GM23248 (cell line): ENCODE measurements at places on chromosomes 11 and 22.

DNA sequence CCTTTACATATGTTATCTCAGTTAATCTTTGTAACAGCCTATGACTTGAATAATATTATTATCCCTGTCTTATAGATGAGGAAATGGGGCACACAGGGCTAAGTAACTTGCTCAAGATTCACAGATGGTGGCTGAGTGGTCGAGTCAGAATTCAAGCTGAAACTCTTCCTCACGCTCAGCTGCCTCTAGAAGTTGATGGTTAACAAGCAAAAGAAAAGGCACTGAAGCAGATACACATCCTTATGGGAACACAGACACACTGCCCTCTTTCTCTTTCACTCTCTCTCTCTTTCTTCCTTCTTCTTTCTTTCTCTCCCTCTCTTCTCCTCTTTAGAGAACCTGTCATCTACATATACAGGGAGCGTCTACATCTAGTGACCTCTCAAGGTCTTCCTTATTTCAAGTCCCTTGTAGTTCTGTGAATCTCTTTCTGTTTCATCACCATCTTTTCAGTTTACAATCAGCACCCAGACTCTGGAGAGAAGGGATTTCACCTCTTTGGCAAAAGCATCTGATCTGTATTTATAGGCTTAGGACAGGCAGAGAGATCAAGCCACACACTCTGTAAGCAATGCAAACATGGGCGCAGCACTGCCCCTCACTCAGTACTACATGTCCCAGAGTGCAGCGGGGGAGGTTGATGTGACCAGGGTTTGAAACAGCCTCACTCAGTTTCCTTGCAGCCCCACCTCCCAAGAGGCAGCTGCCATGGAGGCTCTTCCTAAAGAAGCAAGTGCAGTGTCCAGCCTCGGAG, 75.7 kb downstream of the GRAMD1B start:
- no peak for DNase-seq

GRCh38 chr11:78212586-78213371, 24.1 kb downstream of the USP35 start:
- DNase-seq = peak; percentile 83

DNA sequence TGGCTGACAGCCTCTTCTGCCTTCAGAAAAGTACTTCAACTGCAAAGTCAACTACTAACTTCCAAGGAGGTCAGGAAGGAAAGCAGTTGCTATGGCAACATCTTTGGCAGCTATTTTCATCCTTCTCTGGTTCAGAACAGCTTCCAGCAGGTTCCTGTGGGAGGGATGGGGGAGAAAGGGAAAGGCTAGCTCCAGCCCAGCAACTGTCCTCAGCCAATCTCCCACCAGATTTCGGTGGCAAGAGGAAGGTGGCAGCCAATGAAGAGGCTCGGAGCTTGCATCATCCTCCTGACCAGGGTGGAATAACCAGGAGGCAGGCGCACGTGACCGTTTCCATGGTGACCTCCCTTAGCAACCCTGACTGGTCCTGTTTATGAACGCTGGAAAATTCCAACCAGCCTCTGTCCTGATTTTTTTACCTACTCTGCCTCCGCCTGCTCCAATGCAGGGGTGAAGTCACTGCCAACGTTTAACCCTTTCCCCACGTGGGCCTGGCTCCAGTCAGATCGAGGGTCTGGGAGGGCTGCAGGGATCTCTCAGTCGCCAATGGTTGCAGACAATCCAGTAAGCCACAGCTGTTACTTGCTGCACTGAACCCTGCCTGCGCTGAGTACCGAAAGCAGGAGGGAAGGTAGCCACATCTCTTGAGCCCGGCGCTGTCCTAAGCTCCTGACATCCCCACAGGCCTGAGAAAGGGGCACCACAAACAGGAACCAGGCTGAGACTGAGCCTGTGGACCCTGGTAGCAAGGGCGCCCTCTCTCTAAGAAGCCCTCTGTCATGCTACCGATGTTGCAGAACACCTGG, 11.2 kb upstream of the MALAT1 start:
- peak; percentile 100 for DNase-seq

GRCh38 chr11:102886999-102887398, 12.2 kb upstream of the MMP12 start:
- peak; percentile 11 for DNase-seq

GRCh38 chr11:9569588-9570164, 3.8 kb upstream of the WEE1 start:
- no peak for DNase-seq

GRCh38 chr11:12529793-12530192, 144.4 kb upstream of the TEAD1 start:
- DNase-seq = peak; percentile 54

DNA sequence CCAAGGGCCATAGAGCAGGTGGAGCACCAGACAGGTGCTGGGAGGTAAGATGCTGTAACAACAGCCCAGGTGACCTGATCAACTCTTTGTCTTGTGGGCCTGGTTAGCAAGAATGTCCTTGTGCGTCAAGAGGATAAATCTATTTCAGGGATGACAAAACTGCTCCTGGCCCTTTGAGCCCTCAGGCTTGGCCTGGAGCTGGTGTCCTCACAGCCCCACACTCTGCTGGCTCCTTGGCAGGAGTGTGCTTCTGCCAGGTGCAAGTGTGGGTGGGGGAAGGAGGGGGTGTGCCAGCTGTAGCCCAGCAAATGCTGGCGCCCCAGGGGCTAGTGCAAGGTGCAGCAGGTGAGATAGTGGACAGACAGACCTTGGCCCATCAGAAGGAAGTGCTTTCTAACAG, 19.5 kb downstream of the AMPD3 start:
- DNase-seq = no peak

- no peak for DNase-seq
Observed at GRCh38 chr22:43991316-43992020, 32.6 kb upstream of the PARVB start.

GRCh38 chr11:46697303-46697702, 3.1 kb downstream of the ARHGAP1 start:
- peak; percentile 16 for DNase-seq

DNA sequence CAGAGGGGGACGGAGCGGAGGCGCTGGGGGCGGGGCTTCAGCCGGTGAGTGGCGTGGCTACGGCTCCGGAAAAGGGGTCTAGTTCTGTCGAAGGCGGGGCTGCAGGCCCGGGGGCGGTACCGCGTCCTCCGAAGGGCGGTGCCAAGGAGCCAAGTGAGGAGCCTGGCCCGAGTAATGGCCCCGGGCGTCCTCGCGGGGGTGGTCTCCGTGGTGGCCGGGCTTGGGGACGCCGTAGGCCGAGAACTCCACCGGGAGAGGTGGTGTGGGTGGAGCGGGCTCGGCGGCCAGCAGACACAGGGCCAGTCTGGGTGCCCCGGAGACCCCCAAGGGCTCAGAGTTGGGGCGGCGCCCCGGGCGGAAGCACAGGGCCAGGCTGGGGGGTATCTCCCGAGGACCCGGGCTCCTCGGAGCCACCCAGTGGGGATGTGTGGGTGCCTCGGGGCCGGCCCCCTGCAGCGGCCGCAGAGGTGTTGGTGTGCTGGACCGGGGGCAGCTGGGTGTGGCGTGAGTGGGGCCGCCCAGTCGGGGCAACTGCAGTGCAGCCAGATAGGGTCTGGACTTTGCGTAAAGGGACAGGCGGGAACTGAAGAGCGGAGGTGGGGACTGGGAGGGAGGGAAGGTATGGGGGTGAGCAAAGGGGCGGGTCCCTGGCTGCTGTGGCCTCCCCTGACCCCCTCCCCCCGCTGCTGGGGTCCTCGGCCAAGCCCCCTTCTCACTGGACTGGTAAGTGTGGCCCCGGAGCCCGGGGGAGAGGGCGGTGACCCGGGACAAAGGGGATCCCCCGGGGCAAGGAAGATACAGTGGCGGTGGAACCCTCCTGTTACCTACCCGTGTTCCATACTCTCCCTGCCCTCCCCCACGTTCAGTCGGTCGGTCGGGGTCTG, 838 bp downstream of the FKBP2 start:
- DNase-seq = peak; percentile 59

DNA sequence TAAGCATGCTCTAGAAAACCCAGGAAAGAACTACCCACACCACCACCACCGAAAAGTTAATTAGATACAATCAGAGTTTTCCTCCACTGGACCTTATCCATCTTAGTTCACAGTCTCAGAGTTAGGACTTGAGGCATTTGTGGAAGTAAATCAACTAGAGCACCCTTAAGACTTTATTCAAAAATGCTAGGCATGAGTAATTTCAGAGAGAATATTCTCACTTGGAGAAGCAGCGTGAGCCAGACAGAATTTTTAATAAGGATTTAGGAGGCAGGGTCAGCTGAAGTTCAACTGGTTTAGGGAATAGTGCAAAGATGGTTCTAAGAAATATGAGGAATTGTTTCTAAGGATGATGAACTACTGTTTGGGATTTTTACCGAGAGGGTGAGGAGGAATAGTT, 1.2 kb upstream of the OLFML1 start:
- DNase-seq = no peak

DNA sequence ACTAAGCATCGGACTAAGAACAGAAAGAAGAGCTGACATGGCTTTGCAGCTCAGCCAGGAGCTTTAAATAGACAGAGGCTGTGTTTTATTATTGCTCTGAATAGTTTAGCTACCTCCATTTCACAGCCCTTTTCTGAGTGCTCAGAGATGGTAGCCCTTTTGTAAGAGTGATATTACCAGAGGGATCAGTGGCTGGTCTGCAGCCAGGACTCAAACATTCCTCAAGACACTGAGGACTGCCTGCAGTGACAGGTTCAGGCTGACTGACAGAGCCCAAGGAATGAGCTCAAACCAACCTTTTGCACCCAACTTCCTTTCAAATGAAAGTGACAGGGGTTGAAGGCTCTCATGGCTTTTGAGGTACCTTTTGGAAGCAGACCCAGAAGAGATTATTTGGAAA, 189.0 kb downstream of the DDX10 start:
- no peak for DNase-seq

DNA sequence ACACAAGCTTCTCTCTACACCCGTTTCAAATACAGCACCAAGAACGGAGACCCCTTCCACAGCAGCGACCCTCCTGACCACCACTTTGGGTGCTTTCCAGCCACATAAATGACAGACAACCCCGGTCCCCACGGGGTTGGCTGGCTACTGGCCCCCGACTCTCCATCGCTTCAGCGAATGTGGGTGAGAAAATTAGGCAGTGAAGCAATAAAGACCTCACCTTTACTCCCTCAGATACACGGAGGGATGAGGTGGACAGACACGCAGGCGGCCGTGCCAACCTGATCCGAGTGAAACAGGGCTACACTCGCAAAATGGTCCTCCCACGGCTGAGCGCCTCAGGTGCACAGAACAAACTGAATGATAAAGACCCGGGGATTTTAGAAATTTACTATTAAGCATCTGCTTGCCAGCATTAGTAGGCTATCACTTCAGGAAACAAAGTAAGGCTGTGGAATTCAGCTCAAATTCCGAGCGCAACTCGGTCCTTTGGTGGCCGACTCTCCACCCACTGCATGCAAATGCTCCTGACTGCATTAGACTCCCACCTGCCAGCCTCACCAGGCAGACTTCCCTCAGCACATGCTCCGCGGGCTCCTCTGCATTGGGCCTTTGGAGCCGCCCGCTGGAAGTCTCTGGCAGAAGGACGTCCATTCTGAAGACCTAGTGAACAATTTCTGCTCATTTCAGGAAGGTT, 12.8 kb upstream of the EFCAB6 start:
- no peak for DNase-seq

DNA sequence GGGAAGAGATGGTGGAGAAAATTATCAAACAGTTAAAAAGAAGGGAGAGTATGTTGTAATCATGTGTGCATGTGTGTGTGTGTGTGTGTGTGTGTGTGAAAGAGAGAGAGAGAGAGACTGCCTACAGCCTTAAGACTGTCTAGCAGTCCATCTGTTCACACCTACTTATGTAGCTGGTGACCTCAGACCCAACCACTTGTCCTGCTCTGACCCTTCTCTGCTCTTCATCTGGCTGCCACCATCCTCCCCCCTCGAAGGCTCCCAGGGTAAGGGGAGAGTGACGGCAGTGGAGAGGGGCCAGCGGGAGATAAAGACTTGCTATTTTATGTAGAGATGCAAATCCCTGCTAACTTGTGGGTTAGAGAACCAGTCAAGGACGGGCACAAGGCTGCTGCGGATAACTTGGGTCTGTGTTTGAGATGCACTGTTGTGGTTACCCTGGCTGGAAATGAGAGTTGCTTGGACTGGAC, 24.9 kb upstream of the GRAMD1B start:
- DNase-seq = no peak
